Memory B cell (primary cell): ENCODE measurements at places on chromosomes 3 and 15.

- no peak for DNase-seq
Measured at GRCh38 chr3:197339841-197340520, 41.6 kb upstream of the DLG1 start.

DNA sequence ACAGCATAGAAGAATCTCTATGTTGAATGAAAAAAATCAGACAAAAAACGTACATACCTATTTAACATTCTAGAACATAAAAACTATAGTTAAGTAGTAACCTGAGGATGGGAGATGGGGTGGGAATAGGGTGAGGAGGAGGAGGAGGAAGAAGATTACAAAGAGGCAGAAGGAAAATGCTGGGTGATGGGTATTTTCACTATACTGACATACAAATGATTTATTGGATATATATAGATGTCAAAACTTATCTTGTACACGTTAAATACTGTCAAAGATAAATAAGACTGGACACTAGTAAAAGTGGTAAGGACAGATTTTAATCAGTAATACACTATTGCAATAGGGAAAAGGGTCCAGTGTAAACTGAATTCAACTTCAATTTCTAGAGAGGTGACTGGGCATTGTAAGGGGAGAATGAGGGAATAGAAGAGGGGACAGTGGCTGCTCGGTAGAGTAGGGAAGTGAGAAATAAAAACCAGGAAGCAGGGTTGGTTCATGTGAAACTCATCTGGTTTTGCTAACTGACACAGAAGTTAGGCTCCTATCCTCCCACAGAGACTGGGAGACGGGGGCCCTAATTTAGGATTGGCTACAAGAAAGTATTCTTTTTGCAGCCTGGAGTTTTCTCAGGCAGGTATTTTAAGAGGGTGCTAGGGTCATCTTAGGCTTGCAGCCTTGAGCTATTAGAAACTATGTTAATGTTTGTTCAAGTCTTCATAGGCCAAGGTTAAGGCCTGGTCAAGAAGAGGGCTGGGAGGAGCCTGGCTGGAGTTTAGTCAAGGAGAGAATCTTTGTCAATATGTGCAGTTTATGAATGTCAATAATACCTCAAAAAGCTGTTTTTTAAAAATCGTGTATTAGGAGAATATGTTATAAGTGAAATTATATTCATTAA lies 15.0 kb upstream of the C15orf61 start:
- no peak for DNase-seq

DNA sequence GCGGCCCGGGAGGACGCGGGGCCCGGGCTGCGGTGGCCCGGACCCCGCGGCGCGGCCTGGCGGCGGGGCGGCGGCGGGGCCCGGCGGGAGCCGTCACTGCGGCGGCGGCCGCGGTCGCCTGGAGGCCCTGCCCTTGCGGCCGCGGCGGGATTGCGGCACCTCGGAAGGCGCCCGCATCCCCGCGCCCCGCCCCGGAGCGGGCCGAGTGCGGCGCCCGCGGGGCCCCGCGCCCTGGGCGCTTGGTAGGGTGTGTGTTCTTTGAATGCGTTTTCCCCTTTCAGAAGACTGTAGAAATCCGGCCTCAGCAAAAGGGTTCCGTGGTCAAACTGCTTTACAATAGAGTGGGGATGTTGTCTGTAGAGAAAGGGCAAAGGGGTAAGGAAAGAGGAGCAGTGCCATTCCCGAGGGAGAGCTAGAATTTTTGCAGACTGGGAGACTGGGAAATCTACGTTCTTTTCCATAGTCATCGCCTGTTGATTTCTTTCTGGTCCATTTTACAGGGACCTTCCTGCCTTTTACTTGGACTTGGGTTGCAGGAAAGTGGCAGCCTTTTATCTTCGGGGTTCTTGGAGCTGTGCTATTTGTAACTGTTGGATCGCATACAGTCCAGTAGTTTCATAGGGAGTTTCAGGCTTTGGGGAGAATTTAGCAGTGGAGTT lies 630 bp downstream of the SNRK start:
- peak; percentile 14 for DNase-seq

GRCh38 chr3:139394116-139394515 lies 4.7 kb upstream of the COPB2 start:
- no peak for DNase-seq

GRCh38 chr3:54888873-54889272 lies 39.0 kb downstream of the LRTM1 start:
- no peak for DNase-seq

- no peak for DNase-seq
Measured at GRCh38 chr3:141178551-141178950, 53.1 kb upstream of the PXYLP1 start.

DNA sequence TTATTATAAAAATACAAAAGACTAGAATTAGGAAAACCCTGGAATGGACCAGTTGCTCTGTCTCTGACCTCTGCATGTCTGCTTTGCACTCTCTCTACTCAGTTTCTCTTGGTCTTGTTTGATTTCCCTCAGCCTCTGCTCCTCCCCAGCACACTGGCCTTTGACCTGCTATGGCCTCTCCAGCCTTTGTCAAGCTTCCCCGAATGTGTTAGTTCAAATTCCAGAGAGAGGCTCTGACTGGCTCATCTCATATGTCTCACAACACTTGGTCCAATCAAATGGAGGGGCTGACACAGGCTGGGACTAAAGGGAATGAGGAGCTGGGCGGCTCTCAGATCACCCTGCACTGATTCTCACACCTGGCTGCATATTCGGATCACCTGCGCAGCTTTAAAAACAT lies 52.4 kb upstream of the CMTM8 start:
- no peak for DNase-seq

GRCh38 chr3:29503958-29504357 lies 223.1 kb downstream of the RBMS3 start:
- DNase-seq = no peak
